ENCODE measurements at places on chromosomes 7 and 10.

DNA sequence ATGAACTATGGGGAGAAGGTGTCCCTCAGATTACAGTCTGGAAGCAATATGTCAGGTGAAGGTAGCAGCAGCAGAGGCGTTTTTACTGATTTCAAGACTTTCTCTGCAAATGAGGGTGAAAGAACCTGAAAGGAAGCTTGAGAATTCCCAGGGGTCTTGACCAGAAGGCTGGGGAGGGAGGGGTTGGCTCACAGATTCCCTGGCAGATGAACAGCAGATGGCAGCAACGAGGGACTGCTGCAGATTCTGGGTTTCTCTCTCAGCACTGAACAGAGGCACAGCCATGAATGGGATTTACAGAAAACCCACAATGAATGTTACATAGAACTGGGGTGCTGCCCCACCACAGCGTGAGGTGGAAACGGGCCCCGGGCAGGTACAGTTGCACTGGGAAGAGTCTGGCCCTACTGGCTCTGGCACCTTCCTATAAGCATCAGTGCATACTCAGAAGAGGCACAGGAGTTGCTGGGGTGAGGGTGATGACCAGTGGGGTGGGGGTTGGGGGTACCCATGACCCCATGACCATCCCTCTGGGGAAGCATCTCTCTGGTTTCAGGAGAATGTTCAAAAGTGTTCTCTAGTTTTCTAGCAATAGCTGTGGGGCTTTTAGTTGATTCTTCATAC is 317.8 kb downstream of the SH2D4B start:
- no peak for DNase-seq

GRCh38 chr10:1043532-1043995 is 5.4 kb downstream of the IDI1 start:
- no peak for DNase-seq

GRCh38 chr7:55498142-55498541 is 74.2 kb downstream of the VOPP1 start:
- DNase-seq, result no peak

- DNase-seq, result no peak
Observed at GRCh38 chr10:18402853-18403252, 248.5 kb downstream of the NSUN6 start.

- DNase-seq, result no peak
Observed at GRCh38 chr7:77800158-77800557, 1.6 kb downstream of the PHTF2 start.

- DNase-seq, result no peak
Observed at GRCh38 chr10:77029777-77030717, 607.6 kb downstream of the KCNMA1 start.

DNA sequence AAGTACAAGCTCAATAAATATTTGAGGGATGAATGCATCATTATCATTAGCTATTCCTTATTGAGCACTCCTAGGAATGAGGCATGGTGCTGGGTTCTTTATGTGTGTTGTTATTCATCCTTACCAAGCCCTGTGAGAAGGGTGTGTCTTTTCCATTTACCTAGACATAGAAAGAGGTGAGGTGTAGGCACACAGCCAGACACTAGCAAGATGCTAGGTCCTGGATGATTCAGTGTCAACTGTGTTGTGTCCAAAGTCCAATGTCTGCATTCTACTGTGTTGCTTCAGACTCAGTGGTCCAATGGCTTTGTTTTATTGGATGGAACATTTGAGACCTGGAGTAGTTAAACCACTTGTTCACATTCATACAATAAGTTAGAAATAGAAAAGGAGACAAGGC is 605.5 kb downstream of the LRMDA start:
- DNase-seq, result no peak

DNA sequence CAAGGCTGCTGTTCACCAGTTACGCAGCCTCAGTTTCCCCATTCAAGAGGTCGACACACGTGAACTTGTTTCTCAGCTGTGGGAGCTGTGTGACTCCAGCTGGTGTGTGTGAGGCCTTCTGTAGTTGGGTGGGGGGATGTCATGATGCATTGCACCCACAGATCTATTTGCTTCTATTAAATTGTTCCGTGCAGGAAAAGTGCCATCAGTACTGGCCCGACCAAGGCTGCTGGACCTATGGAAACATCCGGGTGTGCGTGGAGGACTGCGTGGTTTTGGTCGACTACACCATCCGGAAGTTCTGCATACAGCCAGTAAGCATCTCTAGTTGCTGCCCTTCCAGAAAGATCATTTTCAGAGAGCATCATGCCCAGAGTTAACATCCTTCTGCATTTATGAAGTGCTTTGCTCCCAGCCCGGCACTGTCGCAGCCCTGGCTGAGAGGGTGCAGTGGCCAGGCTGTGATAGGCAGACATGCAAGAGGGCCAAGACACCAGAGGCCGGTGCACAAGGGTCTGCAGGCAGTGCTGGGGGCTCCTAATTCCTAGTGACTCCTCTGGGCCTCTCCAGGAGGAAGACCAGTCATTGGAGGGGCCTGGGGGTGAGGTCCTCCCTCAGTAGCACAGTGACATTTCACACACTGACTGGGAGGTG is 60.2 kb downstream of the MKI67 start:
- DNase-seq, result peak; percentile 7

- DNase-seq, result no peak
Observed at GRCh38 chr7:50211130-50212015, 93.1 kb upstream of the IKZF1 start.

DNA sequence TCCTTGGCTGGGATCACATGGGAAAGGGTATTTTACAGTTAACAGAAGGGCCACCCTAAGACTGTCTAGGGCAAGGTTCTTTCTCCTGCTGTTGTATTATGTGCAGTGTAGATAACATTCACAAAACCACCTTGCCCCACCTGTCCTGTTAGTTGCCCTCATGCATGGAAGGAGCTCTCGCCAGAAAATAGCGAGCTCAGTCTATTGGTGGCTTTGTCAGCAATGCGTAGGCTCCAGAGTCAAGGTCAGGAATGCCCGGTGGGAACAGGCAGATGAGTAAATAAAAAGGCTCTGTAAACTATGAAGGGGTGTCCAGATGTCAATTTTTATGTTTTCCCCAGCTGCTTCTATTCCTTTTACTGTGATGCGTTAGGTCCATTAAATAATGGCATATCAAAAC is 107.1 kb upstream of the WDR11 start:
- no peak for DNase-seq

DNA sequence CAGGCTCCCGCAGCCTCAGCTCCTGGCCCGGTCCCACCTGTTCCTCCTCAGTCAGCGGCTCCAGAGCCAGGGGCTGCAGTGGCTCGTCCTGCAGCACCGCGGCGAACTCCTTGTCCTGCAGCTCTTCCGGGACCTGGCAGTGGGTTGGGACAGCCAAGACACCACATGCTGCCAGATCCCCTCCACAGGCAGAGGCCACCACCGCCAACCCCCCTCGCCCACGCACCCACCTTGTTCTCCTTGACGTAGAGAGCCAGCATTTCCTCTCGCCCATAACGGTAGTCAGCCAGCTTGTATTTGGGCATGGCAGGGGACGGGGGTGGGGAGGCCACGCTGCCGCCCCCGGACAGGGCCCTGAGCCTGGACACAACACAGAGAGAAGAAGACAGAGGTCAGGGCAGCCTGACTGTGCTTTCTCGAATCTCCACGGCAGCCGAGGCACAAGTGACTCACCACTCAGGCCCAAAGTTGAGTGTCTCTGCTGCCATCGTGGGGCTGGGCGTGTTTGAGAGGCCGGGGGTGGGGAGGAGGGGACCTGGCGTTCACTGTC is 6.2 kb downstream of the GIGYF1 start:
- DNase-seq, result no peak

GRCh38 chr7:153389261-153389660 is 629.7 kb downstream of the ACTR3B start:
- no peak for DNase-seq

DNA sequence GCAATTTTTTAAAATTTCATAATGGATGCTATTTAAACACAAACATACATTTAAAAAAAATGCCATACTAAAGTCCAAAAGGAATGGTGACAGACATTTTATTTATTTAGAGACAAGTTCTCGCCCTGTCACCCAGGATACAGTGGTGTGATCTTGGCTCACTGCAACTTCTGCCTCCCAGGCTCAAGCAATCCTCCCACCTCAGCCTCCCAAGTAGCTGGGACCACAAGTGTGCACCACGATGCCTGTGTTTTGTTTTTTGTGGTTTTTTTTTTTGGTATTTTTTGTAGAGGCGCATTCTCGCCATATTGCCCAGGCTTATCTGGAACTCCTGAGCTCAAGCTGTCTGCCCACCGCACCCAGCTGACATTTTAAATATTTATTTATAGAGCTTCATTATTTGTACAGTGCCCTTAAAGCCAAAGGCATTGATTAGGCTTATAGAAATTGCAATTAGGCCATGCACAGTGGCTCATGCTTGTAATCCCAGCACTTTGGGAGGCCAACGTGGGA is 703.5 kb downstream of the AUTS2 start:
- DNase-seq, result no peak

- DNase-seq, result peak; percentile 16
Observed at GRCh38 chr10:69801094-69801433, 642 bp upstream of the COL13A1 start.

DNA sequence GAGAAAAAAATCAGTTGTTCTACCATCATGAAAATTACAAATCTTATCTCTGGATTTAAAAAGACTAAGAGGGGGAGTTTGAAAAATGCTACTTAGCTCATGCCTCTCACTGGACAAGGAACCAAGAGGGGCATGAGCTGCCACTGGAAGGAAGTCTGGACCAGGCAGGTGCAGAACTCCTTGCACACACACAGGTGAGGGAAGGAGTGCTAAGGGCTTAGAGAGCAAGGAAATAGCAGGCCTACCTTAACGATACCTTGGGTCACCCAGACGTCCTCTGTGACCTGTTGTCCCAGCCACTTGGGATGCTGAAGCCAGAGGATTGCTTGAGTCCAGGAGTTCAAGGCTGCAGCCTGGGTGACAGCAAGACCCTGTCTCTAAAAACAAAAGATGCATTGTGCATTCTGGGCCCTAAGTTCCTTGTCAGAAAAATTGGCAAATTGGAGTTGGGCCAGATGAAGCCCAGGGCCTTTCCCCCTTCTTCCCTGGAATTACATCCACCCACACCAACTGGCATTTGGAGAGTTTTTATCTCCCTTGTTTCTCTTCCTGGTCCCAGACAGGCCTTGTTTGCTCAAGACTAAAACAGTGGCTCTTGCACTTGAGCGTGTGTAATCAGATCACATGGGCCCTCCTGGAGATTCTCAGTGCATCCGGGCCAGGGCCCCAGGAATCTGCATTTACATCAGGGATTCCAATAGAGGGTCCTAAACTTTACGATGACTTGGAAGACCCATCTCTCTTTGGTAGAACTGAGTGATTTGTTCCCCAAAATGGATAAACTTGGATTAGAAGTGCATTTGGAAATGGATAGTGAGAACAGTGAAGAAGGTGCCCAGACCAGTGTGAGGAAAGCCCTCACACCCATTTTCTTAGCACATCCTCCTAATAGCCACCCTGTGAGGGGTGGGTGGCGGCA is 3.0 kb downstream of the DDIT4 start:
- no peak for DNase-seq

DNA sequence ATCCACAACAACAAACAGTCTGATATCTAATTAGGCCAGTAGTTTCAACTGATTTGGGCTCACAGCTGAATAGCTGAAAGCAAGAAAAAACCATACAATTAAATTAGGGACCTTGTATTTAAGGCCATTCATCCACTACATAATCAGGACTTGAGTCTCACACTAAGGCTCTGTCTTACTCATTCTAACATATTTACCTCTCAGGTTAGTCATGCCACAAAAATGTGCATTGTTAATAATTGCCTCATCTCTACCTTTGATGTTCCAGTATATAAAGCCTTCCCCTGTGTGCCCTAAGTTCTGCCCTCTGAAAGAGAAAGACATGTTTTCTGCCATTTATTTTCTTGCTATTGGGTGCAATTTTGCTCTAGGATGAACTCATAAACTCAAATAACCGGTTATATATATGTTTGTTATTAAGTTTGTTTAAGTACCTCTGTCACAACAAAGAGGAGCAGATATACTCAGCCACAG is 5.3 kb upstream of the C1GALT1 start:
- no peak for DNase-seq

DNA sequence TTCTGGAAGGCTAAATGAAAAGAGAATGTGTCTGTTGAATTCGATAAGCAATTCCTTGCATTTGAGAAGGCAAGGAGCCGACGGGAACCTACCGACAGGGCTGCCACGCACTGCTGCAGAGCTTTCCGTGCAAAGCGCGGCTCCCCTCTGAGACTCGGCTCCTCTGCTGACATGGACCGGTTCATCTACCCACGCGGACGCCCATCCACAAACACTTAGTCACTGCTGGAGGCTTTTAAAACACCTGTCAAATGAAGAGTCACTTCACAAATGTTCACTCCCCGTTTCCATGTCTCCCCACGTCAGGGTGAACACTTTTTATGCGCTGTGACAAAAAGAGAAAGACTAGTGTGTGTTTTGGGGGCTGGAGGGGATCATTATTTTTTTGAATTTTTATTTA is 32.0 kb downstream of the AMZ1 start:
- DNase-seq, result no peak

- peak; percentile 30 for DNase-seq
Observed at GRCh38 chr7:104550362-104550761, 222.0 kb downstream of the LHFPL3 start.

DNA sequence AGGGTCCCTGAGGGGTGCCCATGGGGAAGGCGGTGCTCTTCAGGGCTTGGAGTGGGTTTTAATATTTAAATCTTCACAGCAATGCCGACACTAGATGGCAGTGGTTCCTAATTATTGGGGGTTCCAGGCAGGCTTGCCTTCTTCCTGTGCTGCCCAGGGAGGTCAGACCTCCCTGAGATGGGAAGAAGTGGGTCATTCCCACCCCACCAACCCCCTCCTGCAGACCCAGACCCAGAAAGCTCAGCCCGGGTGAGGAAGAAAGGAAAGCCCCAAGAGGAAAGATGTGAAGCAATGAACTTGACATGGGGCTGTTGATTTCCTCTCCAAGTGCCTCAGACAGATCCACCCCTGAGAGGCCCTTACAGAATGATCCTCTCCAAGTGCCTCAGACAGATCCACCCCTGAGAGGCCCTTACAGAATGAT is 85.1 kb upstream of the LANCL2 start:
- peak; percentile 88 for DNase-seq

DNA sequence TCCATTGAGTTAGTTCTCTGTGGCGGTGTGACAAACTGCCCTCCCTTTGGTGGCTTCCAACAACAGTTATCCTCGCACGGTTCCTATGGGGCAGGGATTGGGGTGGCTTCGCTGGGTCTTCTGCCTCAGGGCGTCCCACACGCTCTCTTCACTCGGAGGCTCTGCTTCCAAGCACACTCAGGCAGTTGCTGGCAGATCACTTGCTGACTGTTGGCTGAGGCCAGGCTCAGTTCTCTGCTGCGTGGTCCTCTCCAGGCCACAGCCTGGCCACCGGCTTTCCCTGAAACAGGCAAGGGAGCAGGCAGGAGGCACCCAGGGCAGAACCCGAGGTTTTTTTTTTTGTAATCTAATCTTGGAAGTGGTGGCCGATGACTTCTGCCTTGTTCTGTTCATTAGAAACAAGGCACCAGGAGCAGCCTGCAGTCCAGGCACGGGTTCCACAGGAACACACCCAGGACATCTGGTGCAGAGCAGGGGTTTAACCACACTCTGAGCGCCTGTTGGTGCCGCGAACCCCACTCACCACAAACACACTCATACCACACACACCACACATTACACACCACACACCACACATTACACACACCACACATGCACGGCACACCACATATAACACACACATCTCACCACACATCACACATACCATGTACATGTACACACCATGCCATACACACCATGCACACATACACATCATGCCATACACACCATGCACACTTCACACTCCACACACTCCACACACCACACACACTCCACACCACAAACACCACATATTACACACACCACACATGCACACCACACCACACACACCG is 112.2 kb downstream of the PTPN20 start:
- no peak for DNase-seq

- DNase-seq, result no peak
Observed at GRCh38 chr10:91664426-91664825, 31.6 kb upstream of the PPP1R3C start.

- DNase-seq, result no peak
Observed at GRCh38 chr7:8210845-8211724, 50.9 kb downstream of the ICA1 start.

Data from tibial nerve (tissue), 4 donors.